ENCODE measurements at places on chromosomes 3 and 15.

- no peak for DNase-seq
Measured at GRCh38 chr15:43107751-43108150, 1.9 kb upstream of the UBR1 start.

GRCh38 chr3:77053795-77054194 lies 13.9 kb downstream of the ROBO2 start:
- DNase-seq = no peak

- no peak for DNase-seq
Measured at GRCh38 chr15:53414167-53414566, 345.3 kb downstream of the WDR72 start.

- no peak for DNase-seq
Measured at GRCh38 chr3:176566757-176567156, 630.5 kb downstream of the TBL1XR1 start.

DNA sequence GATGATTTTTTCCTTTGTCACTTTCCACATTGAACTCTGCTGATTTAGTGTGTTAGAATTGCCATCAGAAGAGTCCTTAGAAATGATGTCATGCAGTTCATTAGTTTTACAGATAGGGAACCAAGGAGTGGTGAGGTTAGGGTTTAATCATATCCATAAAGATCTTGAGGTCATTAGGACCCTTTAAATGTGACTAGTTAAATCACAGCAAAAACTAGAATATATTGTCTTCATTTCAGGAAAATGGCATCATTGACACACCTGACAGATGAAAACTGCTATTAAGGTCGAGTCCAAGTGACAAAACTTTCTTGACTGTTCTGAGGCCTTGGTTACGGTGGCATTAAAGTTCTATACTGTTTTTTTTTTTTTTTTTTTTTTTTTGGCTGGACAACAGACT lies 50.5 kb downstream of the MBNL1 start:
- no peak for DNase-seq

DNA sequence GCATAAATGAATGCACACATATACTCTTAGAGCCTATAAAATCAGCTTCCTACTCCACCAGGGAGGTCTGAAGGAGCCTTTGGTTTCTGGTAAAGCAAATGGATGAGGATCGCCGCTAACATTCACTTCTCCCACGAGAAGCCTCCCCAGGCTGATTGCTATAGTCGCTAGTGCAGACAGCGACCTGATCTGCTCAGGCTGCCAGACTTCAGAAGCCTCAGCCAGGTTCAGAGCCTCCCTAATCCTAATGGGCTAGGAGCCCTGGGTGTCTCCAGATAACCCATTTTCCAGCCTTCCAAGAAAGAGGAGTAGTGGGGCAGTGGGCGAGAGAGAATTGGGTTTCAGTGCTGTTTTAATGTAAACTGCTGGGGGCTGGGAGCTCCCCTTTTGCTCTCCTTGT lies 35.4 kb downstream of the TPM1 start:
- DNase-seq = no peak

GRCh38 chr3:141384157-141384556 lies 15.9 kb downstream of the ZBTB38 start:
- DNase-seq = no peak

DNA sequence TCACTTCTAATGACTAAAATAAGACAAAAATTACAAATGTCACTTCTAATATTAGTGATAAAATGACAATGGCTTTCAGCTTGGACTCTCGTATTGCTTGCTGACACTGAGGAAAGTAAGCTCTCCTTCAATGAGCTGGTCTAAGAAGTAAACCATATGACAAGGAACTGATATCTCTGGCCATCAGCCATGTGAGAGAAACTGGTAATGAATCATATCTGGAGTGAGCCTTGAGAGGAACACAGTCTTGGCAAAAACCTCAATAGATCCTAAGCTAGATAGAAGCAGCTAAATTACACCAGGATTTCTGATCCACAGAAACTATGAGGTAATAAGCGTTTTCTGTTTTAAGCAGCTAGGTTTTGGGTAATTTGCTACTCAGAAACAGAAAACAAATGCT lies 1575.1 kb downstream of the OTOL1 start:
- DNase-seq = no peak

DNA sequence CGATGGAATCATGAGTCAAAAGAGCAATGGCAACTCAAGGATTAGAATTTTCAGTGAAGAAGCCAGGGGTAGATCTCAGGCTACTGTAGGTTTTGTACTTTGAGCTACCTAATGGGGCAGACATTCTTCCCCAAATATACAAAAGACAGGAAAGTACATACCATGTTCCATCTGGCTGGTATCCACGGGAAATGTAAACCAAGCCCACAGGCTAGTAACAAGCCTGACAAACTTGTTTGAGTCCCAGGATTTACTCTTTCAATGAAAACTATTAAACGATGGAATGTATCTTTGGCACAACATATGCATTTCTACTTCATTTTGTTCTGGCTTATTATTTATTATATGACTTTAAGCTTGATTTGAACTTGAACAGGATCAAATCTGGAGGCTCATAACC lies 44.2 kb upstream of the GOLIM4 start:
- DNase-seq = no peak

GRCh38 chr15:68052431-68052830 lies 1.7 kb upstream of the PIAS1 start:
- no peak for DNase-seq

DNA sequence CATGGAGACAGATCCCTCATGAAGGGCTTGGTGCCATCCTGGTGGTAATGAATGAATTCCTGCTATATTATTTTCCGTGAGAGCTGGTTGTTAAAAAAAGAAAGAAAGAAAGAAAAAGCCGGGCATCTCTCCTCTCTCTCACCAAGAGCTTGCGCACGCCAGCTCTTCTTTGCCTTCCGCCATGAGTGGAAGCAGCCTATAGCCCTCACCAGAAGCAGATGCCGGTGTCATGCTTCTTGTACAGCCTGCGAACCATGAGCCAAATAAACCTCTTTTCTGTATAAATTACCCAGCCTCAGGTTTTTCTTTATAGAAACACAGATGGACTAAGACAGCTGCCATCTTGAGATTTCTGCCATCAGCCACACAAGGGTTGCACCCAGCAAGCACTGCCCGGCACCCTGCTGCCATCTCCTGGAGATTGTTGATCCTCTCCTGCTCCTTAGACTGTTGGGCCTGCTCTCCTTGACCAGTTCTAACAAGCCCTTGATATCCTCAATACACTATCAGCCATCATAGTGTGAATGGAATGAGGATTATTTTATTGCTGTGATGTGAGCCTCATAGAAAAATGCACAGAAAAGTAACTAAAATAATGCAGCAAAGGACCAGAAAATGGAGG lies 3.5 kb upstream of the AHSG start:
- no peak for DNase-seq

GRCh38 chr3:116870379-116870778 lies 160.8 kb downstream of the TUSC7 start:
- no peak for DNase-seq

GRCh38 chr3:115624901-115625300 lies 1.6 kb downstream of the GAP43 start:
- no peak for DNase-seq

- DNase-seq = no peak
Measured at GRCh38 chr3:23806534-23807423, 1.0 kb downstream of the UBE2E1 start.

GRCh38 chr3:49434731-49435130 lies 5.6 kb upstream of the NICN1 start:
- DNase-seq = no peak

DNA sequence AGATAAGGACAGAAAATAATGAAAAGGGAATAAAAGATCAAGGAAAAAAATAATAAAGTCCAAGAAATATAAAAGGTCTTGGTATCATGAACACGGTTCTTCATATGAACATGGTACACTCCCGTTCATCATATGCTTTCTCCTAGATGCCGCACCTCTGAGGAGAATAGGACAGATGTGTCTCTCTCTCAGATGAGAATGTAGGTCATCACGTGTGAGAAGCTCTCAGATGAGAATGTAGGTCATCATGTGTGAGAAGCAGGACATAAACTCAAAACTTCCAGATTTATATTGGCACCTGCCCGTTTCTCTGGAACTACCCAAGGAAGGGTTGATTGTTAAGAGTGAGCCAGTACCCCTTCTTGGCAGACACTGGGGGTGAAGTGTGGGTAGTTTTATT lies 29.9 kb upstream of the IQCF6 start:
- no peak for DNase-seq

DNA sequence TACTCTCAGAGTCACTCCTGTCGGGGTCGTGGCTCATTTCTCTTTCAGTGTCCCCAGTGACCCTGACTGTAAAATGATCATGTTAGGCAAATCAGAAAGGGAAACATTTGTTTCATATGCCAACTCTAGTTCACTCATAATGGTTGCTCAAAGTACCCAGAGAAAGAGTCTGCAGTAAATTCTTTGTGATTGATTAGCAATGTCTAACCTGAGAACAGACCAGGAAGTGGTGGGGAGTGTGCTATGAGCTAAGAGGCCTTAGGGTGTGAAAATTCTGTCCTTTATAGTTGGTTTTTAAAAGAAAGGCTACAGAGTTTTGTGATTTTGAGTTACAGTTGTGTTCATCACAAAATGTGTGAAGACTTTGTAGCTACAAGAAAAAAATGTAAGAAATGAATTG lies 108.9 kb downstream of the EDEM1 start:
- DNase-seq = no peak

DNA sequence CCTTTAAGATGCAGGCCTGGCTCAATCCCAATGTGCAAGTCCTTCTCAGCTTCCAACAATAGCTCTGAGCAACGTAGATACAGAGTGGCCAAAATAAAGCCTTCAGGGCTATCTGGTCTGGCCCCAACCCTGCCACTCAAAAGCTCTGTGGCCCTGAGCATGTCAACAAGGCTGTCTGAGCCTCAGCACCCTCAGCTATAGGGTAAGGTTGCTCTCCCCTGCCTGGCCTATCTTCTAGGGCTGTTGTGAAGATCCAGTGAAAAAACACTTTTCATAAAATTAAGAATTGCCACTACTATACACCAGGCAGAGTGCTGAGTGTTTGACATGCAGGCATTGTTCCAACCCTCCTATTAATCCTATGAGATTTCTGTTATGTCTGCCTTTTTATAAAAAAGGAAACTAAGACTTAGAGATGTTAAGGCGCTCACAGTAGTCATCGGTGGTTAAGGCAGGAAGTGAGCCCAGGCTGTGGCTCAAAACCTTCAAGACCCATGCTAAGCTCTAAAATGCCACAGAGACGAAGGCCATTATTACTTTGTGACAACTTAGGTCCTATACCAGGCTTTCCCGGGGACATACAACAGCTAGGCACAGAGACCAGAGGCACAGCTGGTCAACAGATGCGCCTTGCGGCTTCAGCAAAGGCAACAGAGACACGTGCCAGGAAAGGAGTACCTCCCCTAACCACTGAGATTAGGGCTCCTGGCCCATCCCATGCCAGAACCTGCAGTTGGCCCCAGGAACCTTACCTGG lies 5.1 kb downstream of the POLG start:
- DNase-seq = no peak

GRCh38 chr15:25188051-25188450 lies 233.3 kb downstream of the SNRPN start:
- no peak for DNase-seq

DNA sequence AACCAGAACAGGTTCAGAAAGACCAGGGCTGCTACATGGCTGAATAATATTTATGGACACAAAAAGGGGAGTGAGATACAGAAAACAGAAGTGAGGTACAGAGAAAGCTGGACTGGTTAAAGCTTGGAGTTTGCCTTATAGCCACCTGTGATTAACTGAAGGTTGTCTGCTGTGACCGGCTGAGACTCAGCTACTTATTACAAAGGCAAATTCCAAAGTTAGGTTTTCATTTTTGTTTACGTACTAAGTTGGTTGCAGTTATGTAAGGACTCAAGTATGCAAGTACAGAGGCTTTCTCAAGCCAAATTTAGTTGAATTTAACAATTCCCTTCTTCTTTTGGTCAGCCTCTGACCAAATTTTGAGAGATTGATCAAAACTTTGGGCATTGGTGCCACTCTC lies 264.6 kb downstream of the THSD4 start:
- no peak for DNase-seq

DNA sequence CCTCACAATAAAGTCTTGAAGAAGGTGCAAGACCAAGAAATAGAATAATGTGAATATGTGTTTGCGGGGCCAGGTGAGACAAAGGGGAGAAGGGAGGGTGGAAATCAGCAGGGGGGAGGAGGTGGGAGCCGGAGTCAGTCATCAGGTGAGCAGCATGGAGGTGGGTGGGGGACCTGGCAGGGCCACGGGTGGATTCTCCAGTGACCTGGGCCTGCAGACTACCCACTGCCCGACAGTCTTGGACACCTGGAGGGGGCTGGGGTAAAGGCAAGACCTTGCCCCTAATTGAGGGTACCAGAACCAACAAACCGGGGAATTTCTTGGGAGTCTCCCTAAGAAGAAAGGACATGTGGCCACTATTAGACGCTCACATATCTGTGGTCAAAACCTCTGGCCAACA lies 95.8 kb downstream of the CHSY1 start:
- DNase-seq = no peak

DNA sequence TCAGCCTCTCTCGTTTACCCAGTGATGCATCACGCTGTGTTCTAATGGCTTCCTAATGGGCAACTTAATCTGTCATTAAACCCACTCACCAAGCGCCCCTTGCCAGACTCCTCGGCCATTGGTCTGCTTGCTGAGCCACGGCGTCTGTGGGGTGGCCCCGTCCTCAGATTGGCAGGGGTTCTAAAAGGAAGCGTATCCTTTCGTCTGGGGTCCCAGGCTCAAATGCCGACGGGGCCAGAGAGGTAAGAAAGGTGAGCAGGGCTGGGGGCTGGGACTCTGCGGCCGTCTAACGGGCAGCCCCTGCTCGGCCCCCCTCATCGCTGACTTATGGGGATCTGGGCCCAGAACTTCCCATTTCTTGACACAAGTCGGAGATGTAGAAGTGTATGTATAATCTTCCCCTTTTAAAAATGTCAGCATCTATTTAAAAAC lies 315.1 kb upstream of the PROK2 start:
- DNase-seq = no peak

- DNase-seq = no peak
Measured at GRCh38 chr3:129040579-129041300, 19.8 kb upstream of the GP9 start.

GRCh38 chr3:79517766-79518413 lies 249.9 kb downstream of the ROBO1 start:
- no peak for DNase-seq

- DNase-seq = peak; percentile 3
Measured at GRCh38 chr3:125055331-125055912, 375 bp downstream of the HEG1 start.

- no peak for DNase-seq
Measured at GRCh38 chr3:42440924-42441323, 30.5 kb upstream of the LYZL4 start.

DNA sequence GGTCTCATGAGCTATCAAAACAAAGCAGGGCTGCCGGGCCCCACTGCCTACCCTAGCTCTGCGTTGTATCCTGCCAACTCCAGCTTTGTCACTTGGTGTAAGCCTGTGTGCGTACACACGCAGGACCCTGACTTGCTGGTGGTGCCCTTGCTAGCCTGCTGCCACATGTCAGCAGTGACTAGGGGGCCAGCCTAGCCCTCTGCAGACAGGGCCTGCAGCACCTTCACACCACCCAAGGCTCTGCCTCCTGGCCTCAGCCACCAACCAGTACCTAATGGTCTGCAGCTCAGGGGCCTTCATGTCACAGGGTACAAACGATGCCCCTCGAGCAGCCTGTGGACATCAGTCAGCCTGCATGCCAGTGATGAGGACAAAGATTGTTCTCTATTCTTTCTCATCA lies 30.1 kb upstream of the DUSP7 start:
- DNase-seq = no peak

- DNase-seq = no peak
Measured at GRCh38 chr15:100947760-100948429, 28.7 kb downstream of the LRRK1 start.
